NCI-H82 (cell line): ENCODE measurements at places on chromosomes 3 and 15.
A peak's percentile ranks its signal among the peaks of the same experiment; 100 is the strongest.

DNA sequence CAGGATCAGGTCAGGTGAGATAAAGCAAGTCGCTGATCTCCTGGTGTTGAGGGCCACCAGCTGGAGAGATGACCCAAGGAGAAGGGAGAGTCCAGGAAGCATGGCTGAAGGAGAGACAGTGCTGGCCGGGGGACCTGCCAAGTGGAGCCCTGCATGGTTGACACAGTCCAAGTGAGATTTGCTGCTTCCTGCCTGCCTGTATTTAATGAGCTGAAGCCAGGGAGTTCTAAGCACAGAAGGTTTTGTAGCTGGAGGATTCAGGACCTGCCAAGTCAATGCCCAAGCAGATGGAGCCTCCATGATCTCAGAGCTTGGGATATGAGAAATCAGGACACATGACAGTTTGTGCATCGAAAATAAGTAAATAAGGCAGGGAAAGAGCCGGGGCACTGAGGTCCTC lies 125.6 kb downstream of the SRGAP3 start:
- no peak for DNase-seq

- DNase-seq: no peak
These were observed 49.0 kb downstream of the CD200 start for GRCh38 chr3:112381673-112382542.

DNA sequence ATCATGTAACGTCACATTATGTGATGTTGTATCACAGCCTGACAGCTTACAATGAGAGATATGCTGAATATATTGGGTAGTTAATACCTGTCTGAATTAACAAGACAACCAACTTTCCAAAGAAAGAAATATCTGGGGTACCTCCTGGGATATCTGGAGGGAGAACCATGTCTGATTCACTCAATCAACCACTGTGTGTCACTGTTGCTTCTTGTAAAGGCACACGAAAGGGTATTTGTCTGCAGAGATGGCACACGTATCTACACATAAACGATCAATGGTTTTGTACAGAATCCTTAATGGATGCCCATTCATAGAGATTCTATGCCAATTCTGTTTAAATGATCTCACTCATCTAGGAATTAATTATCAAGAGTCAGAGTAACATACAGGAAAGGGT lies 252.1 kb upstream of the TMCO5A start:
- DNase-seq: peak; percentile 46

GRCh38 chr3:26237036-26237682 lies 385.4 kb upstream of the LRRC3B start:
- no peak for DNase-seq
